Posterior vena cava (tissue), 2 donors: ENCODE measurements at places on chromosomes 7 and 10.

- no peak for DNase-seq
Measured at GRCh38 chr7:114109721-114110120, 190.9 kb upstream of the PPP1R3A start.

GRCh38 chr10:80671847-80672246 lies 134.1 kb downstream of the SH2D4B start:
- DNase-seq = no peak

- DNase-seq = no peak
Measured at GRCh38 chr10:46266306-46266985, 20.4 kb upstream of the ANTXRL start.

DNA sequence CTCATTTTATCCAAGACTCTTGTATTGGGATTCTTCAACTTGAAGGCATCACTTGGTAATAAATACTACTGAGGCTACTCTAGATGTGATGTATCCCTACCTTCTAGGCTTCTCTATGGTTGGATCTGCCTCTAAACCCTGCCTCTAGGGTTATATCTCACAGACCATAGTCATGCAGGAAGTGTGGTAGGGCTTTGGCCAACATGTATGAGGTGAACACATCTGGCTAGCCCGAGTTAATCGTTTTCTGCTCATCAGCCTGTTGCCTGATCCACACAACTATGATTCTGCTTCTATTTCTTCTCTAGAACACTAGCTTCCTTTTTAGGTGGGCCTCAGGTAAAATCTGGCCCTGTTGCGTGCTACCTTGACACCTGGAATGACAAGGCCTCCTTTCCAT lies 78.7 kb upstream of the NME8 start:
- no peak for DNase-seq

GRCh38 chr7:28615091-28615490 lies 202.8 kb downstream of the CREB5 start:
- DNase-seq = no peak

GRCh38 chr7:47682874-47683273 lies 101.0 kb upstream of the TNS3 start:
- no peak for DNase-seq

DNA sequence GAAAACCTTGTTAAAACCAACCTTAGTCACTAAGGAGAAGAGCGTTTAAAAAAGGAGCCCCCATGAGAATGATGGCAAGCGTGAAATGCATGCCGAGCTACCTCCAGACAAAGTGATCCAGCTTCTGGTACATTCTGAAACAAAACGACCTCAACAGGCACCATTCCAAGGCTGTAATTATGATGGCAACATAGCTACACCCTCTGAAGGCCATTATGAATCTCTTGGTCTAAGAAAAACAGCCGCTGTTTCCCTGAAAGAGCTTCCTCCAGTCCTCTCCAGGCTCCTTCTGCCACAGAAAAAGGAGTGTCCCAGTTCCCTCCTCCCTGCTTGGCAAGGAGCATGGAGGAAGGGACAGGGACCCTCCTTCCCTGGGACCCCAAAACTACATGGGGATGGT lies 50.0 kb upstream of the ABLIM1 start:
- no peak for DNase-seq

DNA sequence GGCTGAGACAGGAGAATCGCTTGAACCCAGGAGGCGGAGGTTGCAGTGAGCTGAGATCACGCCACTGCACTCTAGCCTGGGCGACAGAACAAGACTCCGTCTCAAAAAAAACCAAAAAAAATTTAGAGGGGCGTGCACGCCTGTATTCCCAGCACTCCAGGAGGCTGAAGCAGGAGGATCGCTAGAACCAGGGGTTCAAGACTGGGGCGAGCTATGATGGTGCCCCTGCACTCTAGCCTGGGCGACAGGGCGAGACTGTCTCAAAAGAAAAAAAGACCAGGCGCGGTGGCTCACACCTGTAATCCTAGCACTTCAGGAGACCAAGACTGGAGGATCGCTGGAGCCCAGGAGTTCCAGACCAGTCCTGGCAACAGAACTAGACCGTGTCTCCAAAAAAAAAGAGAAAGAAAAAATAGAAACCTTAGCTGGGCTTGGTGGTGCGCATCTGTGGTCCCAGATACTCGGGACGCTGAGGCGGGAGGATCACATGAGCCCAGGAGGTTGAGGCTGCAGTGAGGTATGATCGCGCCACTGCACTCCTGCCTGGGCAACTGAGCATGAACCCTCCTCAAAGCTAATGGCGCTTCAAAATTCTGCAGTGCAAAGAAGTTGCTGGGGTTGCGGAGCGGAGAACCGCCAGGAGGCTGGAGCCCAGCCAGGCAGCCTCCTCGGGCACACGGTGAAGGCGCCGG lies 382 bp upstream of the MBLAC1 start:
- no peak for DNase-seq

- DNase-seq = no peak
Measured at GRCh38 chr10:61933859-61934555, 32.5 kb downstream of the ARID5B start.

- no peak for DNase-seq
Measured at GRCh38 chr7:37826825-37827224, 21.6 kb upstream of the NME8 start.

DNA sequence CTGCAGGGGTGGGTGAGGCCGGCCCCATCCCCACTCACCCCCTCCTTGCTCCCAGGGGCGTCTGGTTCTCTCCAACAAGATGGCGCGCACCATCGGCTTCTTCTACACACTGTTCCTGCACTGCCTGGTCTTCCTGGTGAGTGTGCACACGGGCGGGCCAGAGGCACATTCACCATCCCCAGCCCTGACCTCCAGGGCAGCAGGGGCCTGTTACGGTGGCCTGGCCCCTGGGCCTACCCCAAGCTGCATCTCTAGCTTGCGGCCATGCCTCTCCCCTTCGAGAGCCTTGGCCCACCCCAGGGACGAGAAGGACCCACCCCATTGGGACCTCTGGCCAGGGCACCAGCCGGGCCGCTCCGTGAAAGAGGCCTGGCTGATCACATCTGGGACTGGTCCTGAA lies 4.9 kb upstream of the SH2B2 start:
- no peak for DNase-seq
